ENCODE measurements at places on chromosomes 1 and 21. TPM values are rescaled to one million over a fixed set of nuclear protein-coding genes. Genes with fewer than 3 reads are reported as not detected.

COG2 gene
- 36.7 TPM for total RNA-seq

CRNN gene
- total RNA-seq = not detected

AGMAT gene
- 2.0 TPM for total RNA-seq

TP73 gene
- total RNA-seq = 3.7 TPM

TTC39A gene
- 36.3 TPM for total RNA-seq
